ENCODE measurements at places on chromosomes 11 and 22.

GRCh38 chr11:17014833-17015626, 816 bp upstream of the PLEKHA7 start:
- no peak for DNase-seq

DNA sequence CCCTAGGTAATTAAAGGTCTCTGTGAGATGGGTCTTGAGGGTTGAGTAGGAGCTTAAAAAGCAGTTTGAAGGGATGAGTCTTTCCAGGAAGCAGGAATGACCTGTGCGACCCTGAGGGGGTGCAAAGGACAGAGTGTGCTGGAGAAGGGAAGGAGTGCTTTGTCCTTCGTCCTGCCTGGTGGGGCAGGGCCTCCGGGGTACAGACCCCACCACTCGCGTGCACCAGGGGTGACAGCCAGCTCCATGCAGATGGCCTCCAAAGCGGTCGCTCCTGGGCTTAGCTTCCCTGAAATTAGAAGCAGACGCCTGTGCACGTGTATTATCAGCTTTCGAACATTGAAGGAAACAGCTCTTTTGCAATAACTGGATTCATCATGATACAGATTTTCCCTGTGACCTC, 959.8 kb downstream of the BRD1 start:
- DNase-seq = no peak

DNA sequence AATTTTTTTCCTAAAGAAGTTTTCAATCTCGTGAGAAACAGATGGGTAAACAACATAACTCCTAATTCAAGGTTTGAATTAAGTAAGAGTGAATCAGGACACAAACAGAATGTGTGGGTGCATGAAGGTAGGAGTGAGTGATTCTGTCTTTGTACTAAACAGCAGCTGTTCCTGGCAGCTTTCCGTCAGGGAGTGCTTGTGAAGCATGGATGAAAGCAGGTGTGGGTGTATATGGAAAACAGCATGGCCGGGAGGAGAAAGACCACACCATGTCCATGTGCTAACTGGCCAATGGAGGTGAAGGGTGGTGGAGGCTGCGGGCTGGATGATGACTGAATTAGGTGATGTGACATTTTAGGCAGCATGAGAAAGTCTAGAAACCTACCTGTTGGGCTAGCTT, 49.6 kb downstream of the BARX2 start:
- DNase-seq = no peak

DNA sequence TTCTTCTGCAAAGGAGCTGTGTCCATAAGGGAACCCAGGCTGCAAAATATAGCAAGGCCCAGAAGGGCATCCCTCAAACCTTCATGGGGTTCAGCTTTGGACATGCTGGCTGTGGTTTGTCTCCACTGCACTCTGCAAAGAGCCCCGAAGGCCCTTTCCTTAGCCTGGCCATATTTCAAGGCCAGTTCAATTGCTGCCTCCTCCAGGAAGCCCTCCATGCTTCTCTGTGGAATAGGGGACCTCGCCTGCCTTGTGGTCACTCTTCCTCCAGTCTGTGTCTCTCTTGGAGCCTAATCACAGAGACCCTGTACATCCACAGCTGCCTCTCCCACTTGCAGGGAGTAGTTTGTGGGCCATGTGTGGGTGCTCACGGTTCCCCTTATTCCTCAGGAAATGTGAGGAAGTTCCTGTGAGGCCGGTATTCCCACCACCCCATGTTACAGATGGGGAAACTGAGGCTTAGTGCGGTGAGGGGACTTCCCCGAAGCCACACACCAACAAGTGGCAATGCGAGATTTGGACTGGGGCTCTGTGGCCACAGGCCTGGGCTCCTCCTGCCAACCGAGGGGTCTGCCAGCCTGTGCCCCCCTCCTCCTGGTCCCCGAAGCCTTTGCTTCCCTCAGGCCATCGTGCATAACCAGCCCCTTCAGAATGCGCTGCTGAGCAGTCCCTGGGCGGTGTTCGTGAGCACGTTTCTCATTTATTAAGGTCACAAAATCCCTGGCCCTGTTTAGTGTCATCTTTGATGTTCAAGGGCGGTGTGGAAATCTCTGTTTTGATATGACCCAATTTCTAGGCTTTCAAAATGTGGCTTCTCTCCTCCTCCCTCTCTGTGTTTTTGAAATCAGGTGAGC, 65.8 kb downstream of the PARVB start:
- DNase-seq = no peak

GRCh38 chr11:21582791-21583190, 610.1 kb upstream of the ANO5 start:
- no peak for DNase-seq

- no peak for DNase-seq
These were observed 6.4 kb downstream of the ARL14EP start for GRCh38 chr11:30329150-30329940.

DNA sequence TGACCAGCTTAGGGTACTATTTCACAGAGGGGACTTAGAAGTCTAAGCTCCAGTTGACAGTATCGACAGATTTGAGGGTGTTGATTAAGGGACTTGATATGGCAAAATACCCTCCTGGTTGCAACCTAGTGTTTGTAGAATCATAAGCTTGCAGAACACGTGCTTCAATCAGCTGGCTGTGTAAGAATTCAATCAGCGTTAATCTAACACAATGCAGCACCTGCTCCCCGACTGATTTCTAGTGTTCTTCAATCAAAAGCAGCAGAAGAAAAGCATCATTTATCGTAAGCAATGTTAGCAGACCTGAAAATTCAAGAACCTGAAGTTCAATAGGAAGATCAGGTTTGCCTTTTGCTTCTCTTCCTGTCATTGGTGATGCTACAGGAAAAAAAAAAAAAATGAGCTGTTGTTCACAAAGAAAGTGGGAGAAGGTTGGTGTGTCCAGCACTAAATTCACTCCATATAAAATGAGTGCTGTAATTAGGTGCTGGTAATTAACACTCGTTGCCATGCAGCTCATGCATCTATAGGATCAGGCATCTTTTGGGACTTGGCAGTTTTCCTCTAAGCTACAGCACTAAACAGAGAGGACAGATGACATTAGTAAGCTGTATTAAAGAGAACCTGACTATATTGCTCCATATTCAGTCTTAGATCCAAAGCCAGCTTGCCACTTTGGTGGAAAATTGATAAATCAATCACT, 840.3 kb downstream of the OPCML start:
- no peak for DNase-seq

DNA sequence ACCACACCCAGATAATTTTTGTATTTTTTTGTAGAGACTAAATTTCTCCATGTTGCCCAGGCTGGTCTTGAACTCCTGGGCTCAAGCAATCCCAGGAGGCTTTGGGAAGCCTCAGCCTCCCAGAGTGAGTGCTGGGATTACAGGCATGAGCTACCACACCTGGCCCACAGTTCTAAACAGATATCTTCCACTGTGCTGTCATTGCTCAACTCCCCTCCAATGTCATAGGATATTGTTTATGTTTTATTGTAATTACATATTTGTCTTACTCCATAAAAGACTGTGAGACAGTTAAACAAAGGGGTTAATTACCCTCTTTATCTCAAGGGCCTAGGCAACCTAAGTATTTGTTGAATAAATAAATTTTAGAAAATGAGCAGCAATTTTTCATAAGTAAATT, 204.2 kb downstream of the GRM5 start:
- no peak for DNase-seq

Measured in A172 (cell line).